ENCODE measurements at places on chromosomes 2 and 18. TPM values are rescaled to one million over a fixed set of nuclear protein-coding genes. Genes with fewer than 3 reads are reported as not detected.

The CSRNP3 gene
- not detected for total RNA-seq

The RAB6C gene
- not detected for total RNA-seq

The NXPH2 gene
- not detected for total RNA-seq

The SCYGR5 gene
- not detected for total RNA-seq

The BCL2 gene
- 0.79 TPM for total RNA-seq

The M1AP gene
- total RNA-seq: not detected

The FASTKD2 gene
- total RNA-seq: 36.2 TPM

The MARCO gene
- 0.08 TPM for total RNA-seq

The POTEJ gene
- total RNA-seq: not detected

The FOXD4L1 gene
- total RNA-seq: 0.31 TPM

The PLA2R1 gene
- total RNA-seq: 2.8 TPM

The SEPTIN10 gene
- total RNA-seq: 73.0 TPM

The RRM2 gene
- total RNA-seq: 244 TPM

The ACVR1C gene
- not detected for total RNA-seq

The RTP5 gene
- total RNA-seq: not detected

The CPO gene
- total RNA-seq: not detected

The OBSL1 gene
- total RNA-seq: 22.3 TPM

The AP1S3 gene
- 23.7 TPM for total RNA-seq

The ALPI gene
- total RNA-seq: not detected

The DSG4 gene
- total RNA-seq: 0.02 TPM

The MPP4 gene
- total RNA-seq: 0.08 TPM

The VWC2L gene
- total RNA-seq: not detected

The CDK15 gene
- total RNA-seq: not detected

The LOXHD1 gene
- not detected for total RNA-seq

The CAB39 gene
- total RNA-seq: 58.5 TPM

The QPCT gene
- 18.6 TPM for total RNA-seq

The ATP6V1C2 gene
- total RNA-seq: 0.26 TPM

The CHPF gene
- 29.1 TPM for total RNA-seq
